ENCODE measurements at places on chromosomes 2 and 18. TPM values are rescaled to one million over a fixed set of nuclear protein-coding genes. Genes with fewer than 3 reads are reported as not detected.

DOK6 gene
- not detected for total RNA-seq

DNA sequence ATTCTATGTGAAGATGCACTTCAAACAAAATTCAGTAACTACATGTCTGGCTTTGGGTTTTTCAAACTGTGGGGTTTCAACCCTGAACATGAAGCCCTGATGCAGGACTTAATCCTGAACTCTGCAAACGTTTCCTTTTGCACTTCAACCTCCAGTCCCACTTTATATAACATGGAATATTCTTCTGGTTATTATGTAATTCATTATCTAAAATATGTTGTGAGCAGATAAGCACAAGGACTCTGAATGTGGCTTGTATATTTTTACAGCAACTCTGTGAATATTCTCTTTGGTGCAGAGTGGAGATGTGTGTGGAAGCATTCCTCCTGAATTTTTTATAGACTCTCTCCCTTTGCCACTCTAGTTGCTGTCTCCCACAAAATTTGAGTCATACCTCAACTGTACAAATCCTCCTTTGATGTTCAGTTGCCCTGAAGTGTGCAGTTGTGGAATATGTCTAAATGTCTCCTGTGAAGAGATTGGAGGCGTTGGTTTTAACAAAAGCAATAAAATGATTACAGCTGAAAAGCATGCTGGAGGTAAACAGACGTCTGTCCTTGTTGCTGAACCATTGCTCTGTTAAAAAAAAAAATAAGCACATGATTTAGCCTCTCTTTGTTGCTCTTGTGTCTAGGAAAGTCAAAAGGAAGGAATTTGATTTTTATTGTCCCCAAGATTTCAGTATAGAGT is 205.1 kb upstream of the NRP2 start:
- no peak overlapping the region for H3K4me3 ChIP-seq
- no peaks in the 10 kb centered on the region for H3K27me3 ChIP-seq
- H3K36me3 ChIP-seq = no peaks in the 10 kb centered on the region
- no peak for DNase-seq

DNA sequence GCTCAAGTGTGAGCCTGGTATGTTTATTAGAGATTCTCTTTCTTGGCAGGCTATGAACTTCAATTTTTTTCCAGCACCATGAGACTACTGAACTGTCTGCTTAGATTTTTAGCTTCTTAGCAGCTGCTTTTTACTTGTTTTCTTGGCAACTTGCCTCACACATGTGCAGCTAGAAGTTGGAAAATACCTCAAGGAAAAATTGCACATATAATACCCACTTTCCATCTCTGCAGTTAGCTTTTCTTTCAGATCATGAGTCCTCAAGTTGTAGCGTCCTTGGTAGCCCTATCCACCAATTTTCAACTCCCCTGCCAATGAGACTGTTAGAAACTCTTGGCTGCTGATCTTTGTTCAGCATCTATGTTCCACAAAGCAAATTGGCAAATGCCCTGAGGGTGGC is 302.1 kb downstream of the HRH4 start:
- H3K4me1 ChIP-seq = peaks cover 6% of the 10 kb centered on the region
- H3K27ac ChIP-seq = no peak overlapping the region
- H3K27me3 ChIP-seq = no peaks in the 10 kb centered on the region
- no peak for DNase-seq
- H3K36me3 ChIP-seq = no peaks in the 10 kb centered on the region
- H3K4me3 ChIP-seq = no peak overlapping the region

- no peak for DNase-seq
- H3K4me1 ChIP-seq = no peaks in the 10 kb centered on the region
- H3K27ac ChIP-seq = no peak overlapping the region
These were observed 8.6 kb upstream of the PLEKHM3 start for GRCh38 chr2:208033701-208034502.

DNA sequence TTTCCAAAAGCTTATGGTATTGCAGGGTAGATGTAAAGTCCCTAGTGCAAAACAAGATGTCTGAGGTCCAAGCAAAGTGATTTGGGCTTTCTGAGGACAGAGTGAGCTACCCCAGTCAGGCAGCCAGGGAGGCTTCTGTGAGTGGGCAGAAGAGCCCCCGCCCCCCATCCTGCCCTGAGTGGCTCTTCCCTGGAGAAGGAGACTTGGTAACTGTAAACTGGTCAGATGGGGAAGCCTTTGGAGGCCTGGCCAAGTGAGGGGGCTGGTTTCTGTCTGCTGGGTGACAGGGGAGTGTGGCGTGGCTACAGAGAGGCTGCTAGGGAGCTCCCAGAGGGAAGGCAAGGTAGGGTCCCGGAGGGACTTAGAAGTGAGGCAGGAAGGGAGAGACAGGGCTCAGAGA is 181.3 kb upstream of the HAAO start:
- no peak overlapping the region for H3K4me3 ChIP-seq
- peak overlapping the region; percentile 84 for H3K27ac ChIP-seq
- peaks cover 13% of the 10 kb centered on the region for H3K4me1 ChIP-seq
- DNase-seq = no peak
- H3K36me3 ChIP-seq = no peaks in the 10 kb centered on the region
